NCI-H187 (cell line): ENCODE measurements at places on chromosomes 11 and 22.

- no peak for DNase-seq
Observed at GRCh38 chr11:132336781-132337535, 966.5 kb downstream of the NTM start.

- no peak for DNase-seq
Observed at GRCh38 chr11:44718612-44719390, 8.0 kb upstream of the TSPAN18 start.

- no peak for DNase-seq
Observed at GRCh38 chr11:131129474-131129873, 213.2 kb upstream of the SNX19 start.

GRCh38 chr11:58626934-58627483, 4.5 kb downstream of the CNTF start:
- no peak for DNase-seq

DNA sequence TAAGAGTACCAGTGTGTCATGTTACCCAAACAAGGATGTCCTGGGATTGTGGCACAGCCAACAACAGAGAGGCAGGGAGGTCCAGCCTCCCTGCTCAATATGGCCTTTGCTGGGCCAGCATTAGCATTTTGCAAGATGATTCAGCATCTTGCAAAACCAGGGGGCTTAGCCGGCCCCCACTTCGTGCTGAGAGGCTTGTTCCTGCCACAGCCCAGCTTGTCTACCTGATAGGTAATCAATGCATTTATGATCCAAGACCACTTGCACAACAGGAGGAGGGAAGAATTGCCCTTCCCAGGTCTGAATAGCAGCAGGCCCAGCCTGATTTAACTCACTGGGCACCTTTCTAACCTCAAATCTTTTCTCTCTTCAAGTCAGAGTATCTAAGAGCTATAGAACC, 189.0 kb upstream of the SYT13 start:
- DNase-seq: no peak

GRCh38 chr11:56688554-56689100, 10.3 kb upstream of the OR9G1 start:
- DNase-seq: no peak

DNA sequence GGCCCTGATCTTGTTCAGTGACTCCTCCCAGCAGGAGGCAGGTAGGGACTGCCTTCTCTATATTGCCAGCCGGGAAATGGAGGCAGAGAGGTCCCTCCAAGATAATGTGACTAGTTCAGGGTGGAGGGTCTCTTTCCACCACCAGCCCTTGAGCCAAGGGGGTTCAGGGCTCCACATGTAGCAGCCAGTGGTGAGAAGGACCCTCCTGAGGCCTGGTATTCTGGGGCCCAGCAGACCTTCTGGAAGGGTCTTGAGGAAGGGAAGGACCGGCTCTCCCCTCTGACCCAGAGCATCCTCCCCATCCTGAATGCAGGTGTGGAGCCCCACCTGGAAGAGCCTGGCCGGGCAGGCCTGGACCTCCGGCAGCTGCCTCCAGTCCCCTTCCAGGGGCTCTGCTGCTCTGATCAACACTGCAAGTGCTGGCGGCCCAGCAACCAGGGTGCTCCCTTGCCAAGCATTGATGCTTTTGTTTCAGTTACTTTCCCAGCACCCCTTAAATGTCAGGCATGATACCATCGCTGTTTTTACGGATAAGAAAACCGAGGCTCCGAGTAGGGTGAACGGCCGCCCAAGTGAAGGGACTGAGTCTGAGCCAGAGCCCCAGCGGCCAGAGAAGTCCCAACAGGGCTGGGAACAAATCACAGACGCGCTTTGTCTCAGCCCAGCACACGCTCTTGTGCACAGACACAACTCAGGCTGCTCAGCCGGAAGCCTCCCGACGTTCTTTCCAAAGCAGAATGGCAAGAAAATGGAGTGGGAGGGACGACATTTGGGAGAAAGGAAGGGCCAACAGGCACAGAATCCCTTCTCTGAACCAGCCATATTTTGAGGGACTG, 38.8 kb downstream of the DKK3 start:
- DNase-seq: no peak

DNA sequence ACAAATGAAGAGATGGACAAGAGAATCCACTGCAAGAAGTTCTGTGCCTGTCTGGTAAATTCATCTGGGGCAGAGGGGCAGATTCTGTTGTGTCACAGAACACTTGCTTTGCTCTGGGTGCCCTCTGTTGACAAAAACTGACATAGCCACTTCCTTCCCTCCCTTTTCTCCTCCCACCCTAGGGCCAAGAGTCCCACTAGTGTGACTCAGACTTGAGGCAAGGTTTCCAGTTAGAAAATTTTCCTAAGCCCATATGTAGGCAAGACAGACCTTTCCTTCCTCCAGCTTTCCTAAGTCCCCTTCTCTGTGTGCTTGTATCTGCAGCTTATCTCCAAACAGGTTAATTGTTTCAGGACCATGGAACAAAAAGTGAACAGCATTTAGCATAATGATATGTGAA, 106.8 kb downstream of the RBFOX2 start:
- DNase-seq: no peak

GRCh38 chr22:50606946-50607658, 6.5 kb downstream of the MAPK8IP2 start:
- DNase-seq: no peak

DNA sequence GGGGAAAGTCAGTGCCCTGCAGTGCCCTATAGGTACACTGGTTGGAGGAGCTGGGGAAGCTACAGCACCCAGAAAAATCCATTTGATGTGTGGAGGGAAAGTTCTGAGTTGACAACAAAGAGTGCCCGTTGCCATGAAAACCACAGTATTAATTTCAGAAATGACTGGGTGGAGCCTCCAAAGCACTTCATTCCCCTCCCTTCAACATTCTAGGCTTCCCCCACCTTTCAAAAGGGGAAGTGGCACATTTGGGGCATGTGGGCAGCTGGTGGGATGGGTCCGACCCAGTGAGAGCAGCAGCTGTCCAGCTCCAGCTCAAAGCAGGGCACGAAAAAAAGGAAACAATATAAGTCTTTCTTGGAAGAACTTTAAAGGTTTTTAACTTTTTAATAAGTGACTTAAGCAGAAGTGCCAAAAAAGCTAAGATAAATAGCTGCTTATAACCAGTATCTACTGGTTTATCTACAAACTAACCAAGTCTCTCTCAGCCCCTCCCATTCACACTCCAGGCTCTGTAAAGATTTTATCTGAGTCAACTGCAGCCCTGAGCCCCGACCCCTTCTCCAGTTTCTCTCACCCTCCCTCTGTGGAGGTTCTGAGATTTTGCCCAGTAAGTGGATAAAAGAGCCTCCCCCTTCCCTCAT, 9.0 kb upstream of the AHNAK start:
- DNase-seq: no peak

GRCh38 chr11:19753451-19754106, 40.9 kb downstream of the NAV2 start:
- DNase-seq: no peak

DNA sequence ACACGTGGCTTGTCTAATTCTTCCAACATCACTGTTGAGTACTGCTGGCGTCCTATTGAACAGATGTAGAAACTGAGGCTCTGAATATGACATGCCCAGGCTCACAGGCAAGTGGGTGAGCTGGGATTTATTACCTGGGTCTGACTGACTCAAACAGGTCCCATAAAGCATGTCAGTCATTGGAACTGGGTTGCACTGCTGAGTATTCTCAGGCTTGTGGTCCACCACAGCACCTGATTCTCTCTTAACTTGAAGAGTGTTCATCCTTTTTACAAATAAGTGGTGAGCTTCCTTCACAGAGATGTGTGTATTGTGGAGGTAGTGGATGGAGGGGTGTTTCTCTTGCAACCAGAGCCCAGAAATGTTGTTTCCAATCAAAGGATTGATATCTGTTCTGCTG, 44.5 kb downstream of the SC5D start:
- DNase-seq: no peak

- no peak for DNase-seq
Observed at GRCh38 chr11:111937844-111938243, 701 bp downstream of the DIXDC1 start.

DNA sequence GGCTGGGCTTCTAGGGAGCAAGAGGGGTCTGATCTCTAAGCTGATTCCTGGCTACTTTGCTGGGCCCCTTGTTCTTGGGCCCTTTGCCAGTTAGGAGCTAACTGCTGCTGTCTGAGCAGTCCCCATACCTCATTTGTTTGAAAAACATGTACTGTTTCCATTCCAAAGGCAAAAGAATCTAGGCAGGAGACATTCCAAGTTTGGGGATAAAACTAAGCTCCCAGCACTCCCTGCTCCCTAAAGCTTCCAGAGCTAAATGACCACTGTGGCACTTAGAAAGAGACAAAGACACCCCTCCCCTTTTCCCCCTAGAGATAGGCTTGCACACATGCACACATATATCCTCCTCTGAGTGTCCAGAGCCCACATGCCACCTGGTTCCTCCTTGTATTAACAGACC, 22.7 kb upstream of the RRM1 start:
- DNase-seq: no peak

- no peak for DNase-seq
Observed at GRCh38 chr22:25364736-25365241, 145.3 kb downstream of the CRYBB2 start.

DNA sequence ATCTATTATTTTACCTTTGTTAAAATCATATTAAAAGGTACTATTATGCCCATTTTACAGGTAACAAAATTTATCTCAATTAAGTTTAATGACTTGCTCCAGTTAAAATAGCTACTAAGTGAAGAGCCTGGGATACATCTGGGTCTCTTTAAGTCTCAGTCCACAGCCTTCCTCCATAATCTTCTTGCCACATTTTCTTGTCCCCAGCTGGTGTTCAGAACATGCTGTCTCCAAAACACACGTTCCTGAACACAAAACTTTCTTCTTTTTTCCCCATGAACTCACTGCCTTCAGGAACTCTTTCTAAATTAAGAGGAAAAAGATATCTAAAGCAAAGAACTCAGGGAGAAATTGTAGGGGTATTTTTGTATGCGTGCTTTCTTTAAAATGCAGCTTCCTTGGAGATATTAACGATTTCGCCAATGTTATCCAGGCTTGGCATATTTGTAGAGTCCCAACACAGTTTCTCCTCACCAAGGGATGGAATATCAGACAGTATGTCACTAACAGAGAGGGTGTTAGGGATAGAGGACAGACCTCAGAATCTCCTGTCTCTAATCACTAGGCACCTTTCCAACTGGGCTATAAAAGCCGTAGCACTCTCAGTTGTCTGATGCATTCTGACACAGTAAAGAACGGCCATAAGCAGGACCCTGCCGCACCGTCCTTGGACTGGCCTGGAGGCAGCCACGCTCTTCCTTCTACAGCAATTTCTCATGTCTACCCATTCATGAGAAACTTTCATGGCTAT, 232.8 kb upstream of the BLID start:
- DNase-seq: no peak

DNA sequence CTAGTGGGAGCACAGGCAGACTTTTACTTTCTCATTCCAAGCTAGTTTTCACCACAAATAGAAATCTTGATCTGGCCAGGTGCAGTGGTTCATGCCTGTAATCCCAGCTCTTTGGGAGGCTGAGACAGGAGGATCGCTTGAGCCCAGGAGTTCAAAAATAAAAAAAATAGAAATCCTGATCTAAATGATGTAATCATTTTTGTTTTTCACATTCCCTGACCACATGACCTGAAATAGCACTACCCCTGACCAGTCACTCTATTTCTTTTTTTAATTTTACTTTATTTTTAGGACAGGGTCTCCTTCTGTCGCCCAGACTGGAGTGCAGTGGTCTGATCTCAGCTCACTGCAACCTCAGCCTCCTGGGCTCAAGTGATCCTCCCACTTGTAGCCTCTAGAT, 2.3 kb upstream of the TCN2 start:
- no peak for DNase-seq

GRCh38 chr11:62122076-62122475, 1.7 kb upstream of the INCENP start:
- DNase-seq: no peak

GRCh38 chr22:38837414-38837928, 6.4 kb downstream of the NPTXR start:
- DNase-seq: no peak

DNA sequence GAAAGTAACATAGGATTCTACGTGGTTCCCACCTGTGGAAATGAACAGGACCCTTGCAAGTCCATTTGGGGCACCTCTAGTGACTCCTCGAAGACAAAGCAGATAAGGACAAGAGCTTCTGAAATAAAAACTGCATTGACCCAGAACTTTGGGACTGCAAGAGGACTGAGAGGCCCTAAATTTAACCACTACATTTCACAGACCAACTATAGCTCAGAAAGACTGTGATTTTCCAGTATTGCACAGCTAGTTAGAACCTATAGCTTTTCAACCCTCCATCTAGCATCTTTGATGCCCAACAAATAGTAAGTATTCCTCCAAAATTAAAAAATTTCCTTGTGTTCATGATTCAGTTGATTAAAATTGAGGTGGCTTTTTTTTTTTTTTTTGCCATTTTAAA, 107.6 kb upstream of the CD44 start:
- no peak for DNase-seq

GRCh38 chr22:39597236-39597869, 26.8 kb downstream of the CACNA1I start:
- DNase-seq: no peak

DNA sequence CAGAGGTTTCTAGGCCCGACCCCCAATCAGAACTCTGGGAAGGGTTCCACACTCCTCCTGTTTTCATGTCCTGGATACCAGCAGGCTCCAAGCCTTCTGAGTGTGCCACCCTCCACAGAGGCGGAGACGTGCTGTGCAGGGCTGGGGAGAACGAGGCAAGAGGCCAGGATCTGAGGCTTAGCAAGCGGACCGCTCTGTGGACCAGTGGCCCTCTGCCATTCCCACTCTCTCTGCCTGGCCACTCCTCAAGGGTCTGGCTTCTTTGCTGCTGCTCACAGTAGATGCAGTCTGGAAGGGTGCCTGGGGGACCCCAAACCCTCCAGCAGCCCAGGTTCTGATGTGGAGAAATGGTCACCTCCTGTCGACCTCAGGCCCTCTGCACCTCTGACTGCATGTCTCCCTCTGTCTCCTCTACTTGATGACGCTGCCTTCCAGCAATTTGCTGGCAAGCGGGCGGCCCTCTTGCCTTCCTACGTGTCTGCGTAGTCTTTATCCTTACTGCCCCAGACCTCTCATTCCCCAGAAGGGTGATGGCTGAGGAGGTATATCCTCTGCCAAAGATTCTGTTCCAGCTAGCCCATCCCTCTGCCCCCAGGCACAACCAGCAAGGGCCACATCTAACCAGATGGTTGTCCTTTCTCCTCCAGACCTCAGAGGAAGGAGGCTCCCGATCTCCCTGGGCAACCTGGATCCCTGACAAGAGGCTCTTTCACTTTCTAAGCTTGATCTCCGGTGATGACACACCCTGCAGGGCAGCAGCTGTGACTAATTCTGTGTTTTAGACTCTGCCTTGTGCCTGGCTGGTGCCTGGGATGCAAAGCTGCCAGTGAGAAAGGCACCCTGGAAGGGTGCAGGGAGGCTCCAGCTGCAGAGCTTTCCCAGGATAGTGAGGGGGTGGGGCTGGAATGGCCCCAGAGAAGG, 87.3 kb downstream of the NAT10 start:
- DNase-seq: no peak
